ENCODE measurements at places on chromosomes 11 and 22.

GRCh38 chr11:9972989-9973388 is 309.1 kb downstream of the SWAP70 start:
- DNase-seq, result peak; percentile 26

GRCh38 chr11:44952500-44953260 is 2.0 kb upstream of the TP53I11 start:
- no peak for DNase-seq

DNA sequence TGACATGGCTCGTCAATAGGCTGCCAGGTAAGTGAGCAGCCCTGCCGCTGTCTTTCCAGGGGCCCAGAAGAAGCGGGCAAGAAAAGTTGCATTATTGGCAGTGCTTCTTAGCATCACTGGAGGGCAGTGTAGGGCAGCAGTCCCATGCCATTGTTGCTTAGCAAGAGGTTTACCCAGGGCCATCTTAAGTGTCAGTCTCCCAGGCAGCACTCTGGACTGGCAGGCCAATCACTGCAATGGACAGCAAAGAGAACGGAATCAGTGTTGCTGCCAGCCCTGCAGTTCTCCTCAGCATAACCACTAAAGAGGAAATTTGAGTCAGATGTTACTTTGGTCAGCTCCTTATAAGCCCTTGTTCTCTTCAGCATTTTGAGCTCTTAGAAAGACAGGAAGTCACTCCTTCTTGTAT is 13.4 kb upstream of the GRK2 start:
- peak; percentile 40 for DNase-seq

GRCh38 chr22:16845465-16845864 is 20.3 kb upstream of the XKR3 start:
- no peak for DNase-seq

- no peak for DNase-seq
These were observed 693.7 kb downstream of the OPCML start for GRCh38 chr11:132838627-132839026.

GRCh38 chr11:114019574-114019973 is 39.9 kb upstream of the ZBTB16 start:
- no peak for DNase-seq

- DNase-seq, result no peak
These were observed 44.6 kb downstream of the SGSM3 start for GRCh38 chr22:40414838-40415505.

- DNase-seq, result no peak
These were observed 486 bp downstream of the NAP1L4 start for GRCh38 chr11:2991452-2992233.

DNA sequence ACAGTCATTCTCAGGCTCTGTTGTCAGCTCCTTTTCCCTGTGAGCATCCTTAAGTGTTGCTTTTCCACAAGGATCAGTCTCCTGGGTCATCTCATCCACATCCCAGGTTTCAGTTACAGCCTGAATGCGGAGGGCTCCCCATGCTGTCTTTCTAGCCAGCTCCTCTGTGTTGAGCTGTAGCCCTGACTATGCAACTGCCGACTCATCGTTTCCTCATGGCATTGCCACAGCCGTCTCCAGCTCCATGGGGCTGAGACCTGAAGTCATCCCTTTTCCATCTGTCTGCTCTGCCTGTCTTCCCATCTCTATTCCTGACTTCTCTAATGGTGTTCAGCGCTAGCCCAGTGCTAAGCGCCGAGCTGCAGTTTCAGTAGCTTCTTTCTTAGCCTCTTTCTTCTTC is 11.8 kb downstream of the SAMM50 start:
- DNase-seq, result no peak

- no peak for DNase-seq
These were observed 294.6 kb upstream of the SYN3 start for GRCh38 chr22:33352768-33353167.

DNA sequence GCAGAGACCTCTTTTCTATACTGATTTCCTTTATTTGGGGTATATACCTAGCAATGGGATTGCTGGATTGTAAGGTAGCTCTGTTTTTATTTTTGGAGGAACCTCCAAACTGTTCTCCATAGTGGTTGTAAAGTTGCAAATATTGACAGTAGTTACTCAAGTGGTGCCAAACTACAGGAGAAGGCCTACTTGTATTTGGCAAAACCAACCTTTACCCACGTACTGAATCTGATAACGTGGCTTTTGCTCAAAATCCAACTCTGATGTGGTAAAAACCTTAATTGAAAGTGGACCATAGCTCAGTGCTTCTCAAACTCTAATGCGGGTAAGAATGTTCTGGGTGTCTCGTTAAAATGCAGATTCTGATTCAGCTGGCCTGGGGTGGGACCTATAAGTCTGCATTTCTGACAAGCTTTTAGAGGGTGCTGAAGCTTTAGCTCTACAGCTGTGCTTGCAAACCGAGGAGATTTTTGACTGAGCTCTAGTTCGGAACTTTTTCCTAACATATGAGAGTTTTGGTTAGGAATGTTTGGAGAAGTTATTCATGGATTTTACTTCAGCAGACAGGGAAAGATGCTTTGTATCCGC is 69.8 kb downstream of the PACS1 start:
- no peak for DNase-seq

- DNase-seq, result no peak
These were observed 98.2 kb upstream of the NAV2 start for GRCh38 chr11:19614370-19614940.

GRCh38 chr11:95668131-95668530 is 121.5 kb downstream of the FAM76B start:
- no peak for DNase-seq

DNA sequence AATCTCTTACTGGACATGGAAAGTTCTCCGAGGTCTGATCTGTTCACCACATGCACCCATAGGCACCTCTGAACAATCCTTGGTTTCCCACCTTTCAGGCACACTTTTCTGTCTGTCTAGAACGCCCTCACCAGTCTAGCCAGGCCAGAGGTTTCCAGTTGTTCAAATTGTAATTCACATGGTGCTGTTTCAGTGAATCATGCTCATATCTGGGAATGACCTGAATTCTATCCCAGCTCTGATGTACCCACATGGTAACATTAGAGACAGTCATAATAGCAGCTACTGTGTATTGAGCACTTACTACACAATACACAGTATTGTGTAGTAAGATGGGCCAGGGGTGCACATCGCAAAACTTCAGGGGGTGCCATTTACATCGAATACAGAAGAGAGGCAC is 138.2 kb downstream of the COMMD9 start:
- no peak for DNase-seq

DNA sequence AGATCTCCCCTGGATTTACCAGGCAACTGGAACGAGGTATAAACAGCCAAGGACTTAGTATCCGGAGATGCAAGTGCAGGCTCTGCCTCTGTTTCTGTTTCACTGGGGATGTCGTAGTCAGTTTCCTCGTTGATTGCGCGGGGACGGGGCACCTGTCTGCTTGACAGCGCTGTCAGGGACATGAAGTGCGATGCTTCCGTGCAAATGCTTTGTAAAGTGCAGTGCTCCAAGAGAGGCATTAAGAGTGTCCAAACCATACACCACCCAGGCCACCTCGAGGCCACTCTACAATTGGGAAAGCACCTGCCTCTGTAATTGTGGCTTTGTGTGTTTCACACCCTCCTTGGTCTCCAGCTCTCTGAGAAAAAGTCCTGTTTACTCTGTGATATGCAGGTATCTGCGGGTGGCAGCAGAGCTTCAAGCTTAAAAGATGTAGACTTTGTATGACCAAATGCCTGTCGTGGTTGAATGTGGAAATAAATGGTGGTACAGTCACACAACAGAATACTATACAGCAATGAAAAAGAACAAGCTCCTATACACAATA is 18.6 kb upstream of the CD5 start:
- DNase-seq, result no peak

GRCh38 chr22:26409719-26410335 is 19.2 kb upstream of the ASPHD2 start:
- DNase-seq, result no peak

DNA sequence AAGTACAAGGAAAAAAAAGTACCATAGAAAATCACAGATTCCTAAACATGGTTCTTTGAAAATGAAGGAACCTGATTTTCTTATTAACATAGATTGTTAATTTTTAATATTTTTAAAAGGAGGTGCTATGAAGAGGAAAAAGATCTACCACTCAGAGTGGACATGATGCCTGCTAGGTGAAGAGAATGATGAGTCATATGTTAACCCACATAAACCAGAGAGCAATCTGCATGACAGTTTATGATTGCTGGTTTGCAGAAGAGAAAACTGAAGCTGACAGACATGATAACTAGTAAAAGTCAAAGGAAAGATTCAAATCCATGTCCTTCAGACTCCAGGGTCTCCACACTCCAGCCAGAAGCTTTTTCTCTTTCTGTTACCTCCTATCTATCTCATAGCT is 1231.7 kb downstream of the LRRC4C start:
- no peak for DNase-seq

DNA sequence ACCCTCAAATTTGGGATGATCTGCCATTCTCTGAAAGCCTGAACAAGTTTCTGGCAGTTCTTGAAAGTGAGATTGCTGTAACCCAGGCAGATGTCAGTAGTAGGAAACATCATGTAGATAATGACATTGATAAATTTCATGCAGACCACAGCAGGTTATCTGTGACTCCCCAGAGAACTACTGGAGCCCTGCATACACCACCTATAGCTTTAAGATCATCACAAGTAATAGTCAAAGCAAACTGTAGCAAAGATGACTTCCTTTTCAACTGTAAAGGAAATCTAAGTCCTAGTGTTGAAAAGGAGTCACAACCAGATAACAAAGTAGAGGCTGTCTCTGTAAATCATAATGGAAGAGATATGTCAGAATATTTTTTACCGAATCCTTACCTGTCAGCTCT is 31.0 kb downstream of the DDIAS start:
- DNase-seq, result no peak

DNA sequence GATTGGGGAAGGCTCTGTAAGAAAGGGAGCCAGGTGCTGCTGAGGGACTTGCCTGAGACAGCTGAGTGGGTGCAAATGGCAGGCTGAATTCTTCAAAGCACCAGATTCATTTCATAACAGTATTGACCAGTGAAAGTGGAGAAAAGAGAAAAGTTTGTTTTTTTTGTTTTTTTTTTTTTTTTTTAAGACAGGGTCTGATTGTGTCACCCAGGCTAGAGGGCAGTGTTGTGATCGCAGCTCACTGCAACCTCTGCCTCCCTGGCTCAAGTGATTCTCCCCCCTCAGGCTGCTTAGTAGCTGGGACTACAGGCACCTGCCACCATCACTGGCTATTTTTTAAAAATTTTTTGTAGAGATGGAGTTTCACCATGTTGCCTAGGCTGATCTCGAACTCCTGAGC is 494.0 kb downstream of the MIAT start:
- DNase-seq, result no peak

DNA sequence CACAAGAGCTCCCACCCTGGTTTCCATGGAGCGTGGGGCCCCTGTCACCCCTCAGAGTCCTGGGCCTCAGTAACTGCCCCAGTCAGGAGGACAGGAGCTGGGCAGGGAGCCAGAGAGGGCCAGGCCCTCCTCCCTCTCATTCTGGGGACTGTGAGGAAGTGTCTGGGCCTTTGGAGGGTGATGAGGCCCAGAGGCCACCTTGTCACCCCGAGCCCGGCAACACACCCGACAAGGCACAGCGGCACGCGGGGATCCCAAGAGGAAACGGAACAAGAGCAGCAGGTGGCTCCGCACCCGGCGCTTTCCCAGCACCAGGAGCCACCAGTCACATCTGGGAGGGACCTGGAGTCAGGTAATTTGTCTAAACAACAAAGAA is 72.1 kb downstream of the CELSR1 start:
- DNase-seq, result no peak

- no peak for DNase-seq
These were observed 2.3 kb downstream of the BCO2 start for GRCh38 chr11:112177589-112177988.

DNA sequence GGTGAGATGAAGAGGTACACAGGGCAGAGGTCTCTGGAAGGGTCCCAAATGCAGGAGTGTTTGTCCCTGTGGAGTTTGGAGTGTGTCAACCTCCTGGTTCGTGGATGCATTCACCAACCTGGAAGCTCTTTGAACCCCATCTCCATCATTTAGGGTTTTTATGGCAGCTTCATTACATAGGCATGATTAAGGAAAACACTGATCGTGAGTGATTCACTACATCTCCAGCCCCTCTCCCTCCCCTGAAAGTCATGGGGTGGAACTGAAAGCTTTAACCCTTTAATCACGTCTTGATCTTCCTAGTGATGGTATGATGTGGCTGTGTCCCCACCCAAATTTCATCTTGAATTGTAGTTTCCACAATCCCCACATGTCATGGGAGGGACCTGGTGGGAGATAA is 19.8 kb upstream of the INCENP start:
- DNase-seq, result no peak

DNA sequence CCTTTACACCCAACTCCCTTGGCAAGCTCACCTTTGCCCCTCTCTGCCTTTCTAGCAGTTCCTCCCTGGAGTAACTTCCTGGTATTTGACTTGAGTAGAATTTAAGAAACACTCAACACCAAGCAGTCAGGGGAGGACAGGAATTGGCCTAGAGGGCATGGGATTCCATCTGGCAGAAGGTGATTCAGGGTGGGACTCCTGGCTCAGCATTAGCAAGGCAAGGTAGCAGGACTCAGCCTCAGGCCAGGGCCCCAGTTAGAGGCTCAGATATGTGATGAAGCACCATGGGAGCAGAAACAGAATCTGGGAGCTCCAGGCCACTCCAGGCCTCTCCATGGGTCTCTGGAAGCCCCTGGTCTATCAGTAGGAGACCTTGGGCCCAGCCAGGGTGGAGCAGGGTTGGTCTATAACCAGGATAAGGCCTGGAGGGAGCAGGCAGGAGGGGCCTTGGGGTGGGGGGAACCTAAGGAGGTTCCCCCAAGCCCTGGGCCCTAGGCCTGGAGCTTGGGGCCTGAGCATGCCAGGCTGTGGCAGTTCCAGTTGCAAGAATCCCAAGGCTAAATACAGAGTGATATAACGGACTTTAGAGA is 148.2 kb downstream of the PARVA start:
- no peak for DNase-seq

- no peak for DNase-seq
These were observed 329.7 kb downstream of the CTTN start for GRCh38 chr11:70727899-70728620.

All from hippocampal formation (tissue), 2 donors.